ENCODE measurements at places on chromosomes 16 and 17. TPM values are rescaled to one million over a fixed set of nuclear protein-coding genes. Genes with fewer than 3 reads are reported as not detected.

The GPR139 gene
- not detected for total RNA-seq

DNA sequence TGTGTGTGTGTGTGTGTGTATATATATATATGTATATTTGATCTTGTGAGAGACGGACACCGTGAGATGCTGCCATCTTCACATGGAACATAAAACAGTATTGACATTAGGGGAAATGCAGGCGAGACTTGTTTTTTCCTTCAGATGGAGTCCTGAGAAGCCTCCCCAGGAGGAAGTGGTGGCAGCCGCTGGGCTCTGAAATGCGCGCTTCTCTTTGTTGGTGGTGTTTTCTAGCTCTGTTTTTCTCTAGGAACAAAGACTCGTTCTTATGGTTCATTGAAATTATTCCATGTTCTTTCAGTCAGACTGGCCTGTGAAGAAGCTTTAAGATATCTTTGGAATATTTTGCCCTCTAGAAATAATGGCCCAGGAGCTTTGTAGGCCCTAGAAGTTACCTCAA lies 32.9 kb downstream of the SNX29 start:
- DNase-seq, result no peak

GRCh38 chr17:70366386-70366785 lies 197.1 kb downstream of the KCNJ2 start:
- no peak for DNase-seq

DNA sequence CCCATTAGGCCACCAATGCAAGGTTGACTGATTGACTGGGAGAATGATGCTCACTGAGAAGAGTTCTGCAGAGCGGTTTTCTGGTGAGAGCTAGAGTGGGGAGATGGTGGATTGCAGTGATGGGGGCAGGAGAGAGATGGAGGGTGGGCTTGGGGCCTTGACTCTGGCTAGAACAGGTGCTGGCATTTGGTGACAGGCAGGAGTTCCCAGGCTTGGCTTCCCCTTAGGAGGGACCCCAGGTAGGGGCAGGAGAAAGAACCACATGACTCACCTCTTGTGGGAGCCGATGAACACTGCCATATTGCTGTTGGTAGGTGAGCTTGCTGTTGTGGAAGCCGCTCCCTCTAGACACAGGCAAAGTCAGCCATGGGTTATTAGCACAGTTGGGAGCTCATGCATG lies 8.0 kb downstream of the CD300LB start:
- DNase-seq, result no peak

The C1QL1 gene
- total RNA-seq, result 4.1 TPM

DNA sequence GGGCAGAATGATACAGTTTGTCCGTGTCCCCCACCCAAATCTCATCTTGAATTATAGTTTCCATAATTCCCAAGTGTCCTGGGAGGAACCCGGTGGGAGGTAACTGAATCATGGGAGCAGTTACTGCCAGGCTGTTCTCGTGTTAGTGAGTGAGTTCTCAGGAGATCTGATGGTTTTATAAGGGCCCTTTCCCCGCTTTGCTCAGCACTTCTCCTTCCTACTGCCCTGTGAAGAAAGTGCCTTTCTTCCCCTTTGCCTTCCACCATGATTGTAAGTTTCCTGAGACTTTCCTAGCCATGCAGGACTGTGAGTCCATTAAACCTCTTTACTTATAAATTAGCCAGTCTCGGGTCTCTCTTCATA lies 28.9 kb upstream of the SEC14L1 start:
- DNase-seq, result no peak

- DNase-seq, result no peak
These were observed 5.3 kb upstream of the FLCN start for GRCh38 chr17:17242246-17242645.

The TBX4 gene
- total RNA-seq, result not detected

The WFIKKN1 gene
- 0.11 TPM for total RNA-seq

The PNMT gene
- total RNA-seq, result 1.2 TPM

- DNase-seq, result peak; percentile 23
These were observed 59.3 kb downstream of the JPH3 start for GRCh38 chr16:87661561-87661960.

GRCh38 chr17:61537264-61537771 lies 53.7 kb downstream of the NACA2 start:
- DNase-seq, result no peak

GRCh38 chr17:21457051-21458026 lies 81.2 kb downstream of the KCNJ12 start:
- DNase-seq, result peak; percentile 93

- DNase-seq, result no peak
These were observed 117.0 kb downstream of the METRNL start for GRCh38 chr17:83196366-83196765.

DNA sequence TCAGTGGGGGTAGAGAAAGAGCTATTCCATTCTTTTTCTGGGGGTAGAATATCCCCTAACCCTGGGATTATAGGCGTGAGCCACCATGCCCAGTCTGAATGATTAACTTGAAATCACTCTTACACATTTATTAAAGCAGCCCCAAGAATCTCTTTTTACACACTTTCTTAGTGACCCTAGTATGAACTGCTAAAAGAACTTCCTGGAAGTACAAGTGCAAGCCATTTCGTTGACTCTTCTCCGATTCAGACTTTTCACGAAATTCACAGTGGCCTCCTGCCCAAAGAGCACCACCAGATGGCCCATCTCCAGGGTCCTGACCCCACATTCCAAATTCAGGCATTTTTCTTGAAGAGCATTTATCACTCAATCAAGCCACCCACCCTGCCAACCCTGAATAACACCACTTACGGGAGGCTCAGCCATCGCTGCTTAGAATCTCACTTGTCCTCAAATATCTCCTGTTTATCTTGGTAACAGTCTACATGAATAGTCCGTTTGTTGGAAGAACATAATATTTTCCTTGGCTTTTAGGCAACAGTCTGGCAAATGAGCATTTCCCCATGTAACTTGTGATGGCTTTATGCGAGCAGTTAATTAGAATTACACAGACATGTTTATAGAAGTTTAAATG lies 28.0 kb downstream of the ZNF423 start:
- DNase-seq, result no peak

The CORO1A gene
- total RNA-seq, result 8.4 TPM

- DNase-seq, result no peak
These were observed 42.6 kb downstream of the CFAP20 start for GRCh38 chr16:58086381-58087208.

The NPIPA8 gene
- total RNA-seq, result not detected

- no peak for DNase-seq
These were observed 504 bp upstream of the GOSR1 start for GRCh38 chr17:30476726-30477082.

GRCh38 chr17:72021417-72022041 lies 99.3 kb upstream of the SOX9 start:
- DNase-seq, result no peak

GRCh38 chr16:2275476-2276367 lies 7.8 kb upstream of the RNPS1 start:
- DNase-seq, result no peak

DNA sequence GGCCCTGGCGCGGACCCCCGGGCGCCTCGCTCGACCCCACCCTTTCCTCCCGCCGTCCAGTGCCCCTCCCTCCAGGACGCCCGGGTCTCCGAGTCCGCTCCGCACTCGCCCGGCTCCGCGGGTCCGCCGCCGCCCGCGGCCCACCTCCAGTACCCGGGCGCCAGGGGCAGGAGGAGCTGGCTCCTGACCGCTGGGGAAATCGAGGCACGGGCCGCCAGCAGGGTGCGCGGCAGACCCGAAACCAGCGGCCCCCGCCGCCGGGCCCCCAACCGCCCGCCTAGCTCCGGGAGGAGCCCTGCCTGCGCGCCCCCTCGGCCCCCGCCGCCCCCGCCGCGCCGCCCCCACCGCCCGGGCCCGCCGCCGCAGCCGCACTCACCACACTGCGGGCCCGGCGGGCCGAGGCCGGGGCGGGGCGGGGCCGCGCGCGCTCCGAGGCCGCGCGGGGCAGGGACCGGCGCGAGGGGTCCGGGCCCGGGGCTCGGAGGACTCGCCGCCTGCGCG lies 333 bp downstream of the MAFG start:
- no peak for DNase-seq

The GRB7 gene
- total RNA-seq, result 21.2 TPM

The HOXB8 gene
- total RNA-seq, result not detected

DNA sequence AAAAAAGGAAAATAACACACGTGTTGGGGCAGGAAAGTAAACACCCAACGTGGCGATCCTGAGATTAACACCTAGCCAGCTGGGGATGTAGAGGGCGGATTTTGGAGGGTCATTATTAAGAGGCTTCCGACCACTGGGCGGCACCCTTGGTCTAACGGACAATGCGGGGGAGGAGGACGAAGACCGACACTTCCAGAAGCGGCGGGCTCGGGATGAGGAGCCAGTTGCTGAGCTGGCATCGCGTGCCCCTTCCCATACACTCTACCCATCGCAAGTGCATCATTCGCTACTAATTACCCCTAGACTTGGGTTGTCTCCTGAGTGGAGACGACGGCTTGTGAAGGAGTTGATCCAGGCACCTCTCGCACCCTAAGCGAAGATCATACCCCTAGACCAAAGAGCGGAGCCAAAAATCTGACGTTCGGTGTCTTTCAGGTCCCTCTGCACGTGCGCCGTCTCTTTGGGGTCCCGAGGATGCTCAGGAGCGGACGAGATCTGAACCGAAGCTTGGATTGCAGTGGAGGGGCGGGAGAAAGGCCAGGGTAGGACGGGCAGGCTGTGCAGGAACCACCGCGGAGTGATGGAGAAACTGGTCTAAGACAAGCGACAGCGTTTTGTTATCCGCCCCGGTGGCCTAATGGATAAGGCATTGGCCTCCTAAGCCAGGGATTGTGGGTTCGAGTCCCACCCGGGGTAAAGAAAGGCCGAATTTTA lies 17.6 kb downstream of the ZNF213 start:
- peak; percentile 96 for DNase-seq

GRCh38 chr16:86939609-86940008 lies 361.3 kb downstream of the FOXL1 start:
- no peak for DNase-seq

DNA sequence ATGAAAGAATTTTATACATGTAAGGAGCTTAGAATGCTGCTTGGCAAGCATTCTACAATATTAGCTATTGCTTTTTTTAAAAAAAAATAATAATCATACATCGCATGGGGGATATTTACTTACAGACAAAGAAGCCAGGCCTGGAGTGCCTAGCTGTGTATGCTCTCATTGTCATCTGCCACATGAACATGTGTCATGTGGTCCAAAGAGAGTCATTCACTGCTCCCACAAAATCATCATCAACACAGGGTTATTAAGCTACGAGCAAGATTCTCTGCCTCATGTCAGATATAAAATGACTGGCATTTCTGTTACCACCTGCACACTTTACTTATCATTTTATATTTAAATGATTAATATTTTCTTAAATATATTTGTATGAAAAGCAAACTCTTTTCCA lies 1.9 kb upstream of the MT1E start:
- DNase-seq, result no peak

GRCh38 chr16:75647112-75647491 lies 363 bp downstream of the KARS1 start:
- no peak for DNase-seq

The CA4 gene
- not detected for total RNA-seq

DNA sequence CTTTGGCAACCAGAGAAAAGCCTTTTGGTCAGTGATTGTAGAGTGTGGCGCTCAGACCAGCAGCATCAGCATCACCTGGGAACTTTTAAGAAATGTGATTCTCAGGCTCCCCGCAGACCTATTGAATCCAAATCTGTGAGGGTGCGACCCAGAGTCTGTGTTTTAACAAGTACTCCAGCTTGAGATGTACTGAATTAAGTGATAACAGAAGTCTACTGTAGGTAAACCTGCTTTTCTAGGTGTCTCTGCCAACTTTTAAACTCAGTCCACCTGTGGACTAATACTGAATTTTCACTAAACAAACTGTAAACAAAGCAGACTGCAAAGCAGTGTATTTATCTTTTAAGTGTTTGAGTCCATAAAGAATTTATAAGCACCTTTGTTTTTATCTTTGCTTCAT lies 43.6 kb downstream of the NUP93 start:
- peak; percentile 9 for DNase-seq

- DNase-seq, result peak; percentile 20
These were observed 21.7 kb downstream of the PPL start for GRCh38 chr16:4915226-4915761.

- no peak for DNase-seq
These were observed 685.3 kb downstream of the WWOX start for GRCh38 chr16:78784771-78785170.

DNA sequence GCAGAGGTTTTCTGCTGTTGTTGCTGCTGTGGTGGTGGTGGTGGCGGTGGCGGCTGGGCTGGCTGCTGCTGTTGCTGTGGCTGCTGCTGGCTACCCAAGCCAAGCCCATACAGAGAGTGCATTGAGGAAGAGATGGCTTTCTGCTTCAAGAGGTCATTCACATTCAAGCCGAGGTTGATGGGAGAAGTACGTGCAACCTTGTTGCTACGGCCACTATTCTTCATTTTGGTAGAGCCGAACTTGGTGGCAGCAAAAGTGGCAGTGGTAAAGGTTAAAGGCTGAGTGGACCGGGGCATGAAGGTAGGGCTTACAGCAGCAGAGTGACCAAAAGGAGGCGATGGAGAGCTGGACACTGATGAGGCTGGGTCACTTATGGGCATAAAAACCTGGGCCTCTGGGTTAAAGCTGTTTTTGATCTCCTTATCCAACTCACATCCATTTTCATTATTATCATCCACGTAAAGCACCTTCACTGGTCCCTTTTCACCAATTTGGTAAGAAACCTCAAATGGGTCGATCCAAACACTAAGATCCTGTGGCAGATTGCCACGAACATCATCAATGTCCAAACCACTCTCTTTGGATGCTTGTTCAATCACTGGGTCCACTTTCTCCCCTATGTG lies 2.8 kb downstream of the TOB1 start:
- DNase-seq, result peak; percentile 67

- no peak for DNase-seq
These were observed 36.3 kb upstream of the CCL2 start for GRCh38 chr17:34218748-34219147.

The SDR42E1 gene
- total RNA-seq, result not detected

DNA sequence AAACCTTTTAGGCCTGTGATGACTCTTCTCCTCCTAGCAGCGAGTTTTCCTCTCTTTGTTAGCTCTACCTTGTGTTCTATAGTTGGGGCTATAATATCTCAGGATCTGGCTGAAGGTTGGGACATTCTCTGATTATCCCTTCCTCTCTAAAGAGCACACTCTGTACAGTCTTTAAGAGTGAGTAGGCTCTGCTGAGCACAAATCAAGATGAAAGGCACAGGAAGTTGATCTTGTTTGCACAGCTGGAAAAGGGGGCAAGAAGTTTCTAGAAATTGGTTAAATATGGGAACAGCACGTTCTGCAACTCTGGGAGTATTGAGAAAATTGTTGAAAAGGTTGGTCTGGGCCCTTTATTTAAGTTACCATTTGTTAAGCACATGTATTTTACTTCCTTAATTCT lies 240.9 kb downstream of the CDH11 start:
- DNase-seq, result no peak
